ENCODE measurements at places on chromosomes 1 and 21.

- no peak for DNase-seq
These were observed 27.8 kb downstream of the ZNF362 start for GRCh38 chr1:33284049-33284448.

GRCh38 chr1:212584092-212584886, 24.3 kb upstream of the ATF3 start:
- DNase-seq, result no peak

DNA sequence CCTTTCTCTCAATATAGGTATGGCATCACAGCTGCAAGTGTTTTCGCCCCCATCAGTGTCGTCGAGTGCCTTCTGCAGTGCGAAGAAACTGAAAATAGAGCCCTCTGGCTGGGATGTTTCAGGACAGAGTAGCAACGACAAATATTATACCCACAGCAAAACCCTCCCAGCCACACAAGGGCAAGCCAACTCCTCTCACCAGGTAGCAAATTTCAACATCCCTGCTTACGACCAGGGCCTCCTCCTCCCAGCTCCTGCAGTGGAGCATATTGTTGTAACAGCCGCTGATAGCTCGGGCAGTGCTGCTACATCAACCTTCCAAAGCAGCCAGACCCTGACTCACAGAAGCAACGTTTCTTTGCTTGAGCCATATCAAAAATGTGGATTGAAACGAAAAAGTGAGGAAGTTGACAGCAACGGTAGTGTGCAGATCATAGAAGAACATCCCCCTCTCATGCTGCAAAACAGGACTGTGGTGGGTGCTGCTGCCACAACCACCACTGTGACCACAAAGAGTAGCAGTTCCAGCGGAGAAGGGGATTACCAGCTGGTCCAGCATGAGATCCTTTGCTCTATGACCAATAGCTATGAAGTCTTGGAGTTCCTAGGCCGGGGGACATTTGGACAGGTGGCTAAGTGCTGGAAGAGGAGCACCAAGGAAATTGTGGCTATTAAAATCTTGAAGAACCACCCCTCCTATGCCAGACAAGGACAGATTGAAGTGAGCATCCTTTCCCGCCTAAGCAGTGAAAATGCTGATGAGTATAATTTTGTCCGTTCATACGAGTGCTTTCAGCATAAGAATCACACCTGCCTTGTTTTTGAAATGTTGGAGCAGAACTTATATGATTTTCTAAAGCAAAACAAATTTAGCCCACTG, 11.5 kb downstream of the HIPK1 start:
- DNase-seq, result no peak

DNA sequence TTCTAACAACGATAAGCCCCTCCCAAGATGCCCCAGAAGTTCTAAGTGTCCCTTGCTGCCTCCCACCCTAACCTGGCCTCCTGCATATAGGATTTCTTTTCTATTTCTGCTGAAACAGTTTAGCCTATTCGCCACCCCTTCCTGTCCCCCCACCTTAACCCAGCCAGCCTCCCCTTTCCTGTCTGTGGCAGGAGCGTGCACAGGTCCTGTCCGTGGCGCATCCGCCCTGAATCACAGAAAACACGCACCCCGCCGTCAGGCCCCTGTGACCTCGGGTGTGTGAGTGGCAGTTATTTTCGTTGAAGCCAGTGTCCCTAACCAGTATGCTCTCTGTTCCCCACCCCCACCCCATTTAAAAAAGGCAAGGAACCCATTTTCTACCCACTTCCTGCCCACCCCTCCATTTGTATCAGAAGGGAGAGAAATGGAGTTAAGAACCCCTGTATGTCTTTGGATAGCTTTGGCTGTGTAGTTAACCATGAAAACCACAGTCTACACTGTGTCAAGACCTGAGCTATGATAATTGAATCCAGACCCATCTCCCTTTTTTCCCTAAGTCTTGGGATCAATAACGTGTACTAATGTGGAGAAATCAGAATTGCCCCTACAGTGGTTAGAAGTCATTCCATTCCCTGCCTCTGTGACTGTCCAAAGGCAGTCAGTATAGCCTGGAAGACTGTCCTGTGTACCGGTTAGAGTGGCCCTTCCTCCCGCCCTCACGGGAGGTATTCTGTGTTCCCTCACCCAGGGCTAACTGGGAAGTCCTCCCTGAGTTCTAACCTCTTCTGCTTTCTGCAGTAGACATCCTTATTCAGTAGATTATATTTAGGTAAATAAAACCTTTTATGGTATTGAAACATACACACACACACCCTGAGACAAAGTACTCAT, 1.8 kb downstream of the PLEKHO1 start:
- DNase-seq, result peak; percentile 61

DNA sequence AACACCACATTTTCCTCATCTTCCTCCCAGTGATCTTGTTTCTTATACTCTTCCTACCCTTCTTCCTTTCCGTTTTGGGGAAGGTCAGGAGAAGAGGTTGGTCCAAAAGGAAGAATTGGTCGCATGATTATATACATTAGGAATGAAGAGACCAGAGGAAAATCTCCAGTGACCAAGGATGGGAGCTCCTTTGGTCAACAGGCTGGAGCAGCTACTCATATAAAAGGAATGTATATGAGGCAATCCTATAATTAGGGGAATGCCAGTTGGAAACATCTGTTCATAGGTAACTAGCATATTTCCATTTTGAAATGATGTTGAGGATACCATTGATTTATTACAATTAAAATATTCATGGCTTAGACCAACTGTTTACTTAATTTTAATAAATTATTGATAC, 114.5 kb downstream of the LRRC40 start:
- no peak for DNase-seq

DNA sequence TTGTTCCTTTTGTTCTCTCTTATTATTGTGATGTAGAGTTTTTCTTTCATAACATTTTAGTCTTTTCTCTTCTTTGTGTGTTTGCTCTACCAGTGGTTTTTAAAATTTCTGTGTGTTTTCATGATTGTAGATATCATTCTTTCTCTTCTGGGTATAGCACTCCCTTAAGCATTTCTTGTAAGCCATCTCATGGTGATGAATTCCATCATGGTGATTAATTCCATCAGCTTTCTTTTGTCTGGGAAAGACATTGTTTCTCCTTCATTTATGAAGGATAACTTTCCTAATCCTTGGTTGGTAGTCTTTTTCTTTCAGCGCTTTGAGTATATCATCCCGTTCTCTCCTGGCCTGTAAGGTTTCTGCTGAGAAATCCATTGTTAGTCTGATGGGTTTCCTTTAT, 22.7 kb downstream of the CD55 start:
- DNase-seq, result no peak

GRCh38 chr1:84363622-84364021, 34.7 kb upstream of the DNASE2B start:
- no peak for DNase-seq

Measured in activated CD8-positive, alpha-beta memory T cell treated with anti-CD3 and anti-CD28 coated beads for 1 hour (primary cell).